H1 (cell line): ENCODE measurements at places on chromosomes 5 and 9. TPM values are rescaled to one million over a fixed set of nuclear protein-coding genes. Genes with fewer than 3 reads are reported as not detected.

DNA sequence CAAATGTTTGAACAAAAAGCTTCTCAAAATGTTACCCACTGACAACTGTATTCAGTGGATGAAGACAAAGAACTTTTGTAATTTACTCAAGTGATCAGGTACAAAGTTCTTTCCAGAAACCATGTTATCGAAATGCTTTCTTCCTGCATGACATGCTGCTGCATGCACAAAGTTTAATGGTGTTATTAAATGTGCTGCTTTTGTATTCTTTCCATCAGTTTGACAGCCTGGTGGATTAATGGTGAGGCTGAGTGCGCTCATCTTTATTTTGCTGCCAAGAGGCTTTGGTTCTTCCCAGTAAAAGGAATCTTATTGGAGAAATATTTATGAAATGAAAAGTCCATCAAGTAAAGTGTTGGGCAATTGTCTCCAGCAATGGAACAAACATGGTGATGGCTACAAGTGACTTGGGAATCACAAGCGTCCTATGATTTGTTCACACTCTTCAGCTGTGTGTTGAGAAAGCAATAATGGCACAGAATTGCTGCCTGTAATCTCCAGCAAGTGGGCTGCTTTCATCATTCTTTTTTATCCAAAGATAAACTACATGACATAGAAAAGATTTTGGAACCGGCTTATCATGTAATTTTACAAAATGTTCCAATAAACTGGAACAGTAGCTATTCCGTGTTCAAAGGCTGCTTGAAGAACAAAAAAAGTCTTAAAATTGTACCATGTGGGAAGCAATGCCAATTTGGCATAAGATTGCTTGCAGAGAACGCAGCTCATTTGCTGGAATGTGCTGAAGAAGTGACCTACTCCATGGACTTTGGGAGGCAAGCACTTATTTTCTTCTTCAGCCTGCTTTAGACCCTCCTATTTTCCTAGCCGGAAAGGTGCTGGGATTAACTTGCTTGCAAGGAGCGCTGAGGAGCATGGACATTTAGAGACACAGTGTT lies 153.1 kb downstream of the HSD17B3 start:
- DNase-seq, result no peak

DNA sequence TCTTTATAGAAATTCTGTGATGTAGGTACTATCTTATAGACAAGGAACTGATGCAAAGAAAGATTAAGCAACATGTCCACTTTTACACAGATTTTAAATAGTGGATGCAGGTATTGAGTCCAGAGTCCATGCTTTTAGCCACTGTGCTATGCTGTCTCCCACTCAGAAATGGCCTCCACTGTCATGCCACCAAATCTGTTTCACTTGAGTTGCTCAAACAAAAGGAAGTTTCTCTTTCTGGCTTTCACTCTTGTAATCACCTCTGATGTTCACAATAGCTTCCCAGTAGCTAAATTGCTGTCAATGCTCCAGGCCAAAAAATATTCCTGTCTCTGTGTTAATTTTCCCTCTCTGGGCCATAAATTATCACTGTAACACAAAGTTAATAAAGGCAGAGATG lies 77.0 kb upstream of the RASA1 start:
- no peak for DNase-seq

DNA sequence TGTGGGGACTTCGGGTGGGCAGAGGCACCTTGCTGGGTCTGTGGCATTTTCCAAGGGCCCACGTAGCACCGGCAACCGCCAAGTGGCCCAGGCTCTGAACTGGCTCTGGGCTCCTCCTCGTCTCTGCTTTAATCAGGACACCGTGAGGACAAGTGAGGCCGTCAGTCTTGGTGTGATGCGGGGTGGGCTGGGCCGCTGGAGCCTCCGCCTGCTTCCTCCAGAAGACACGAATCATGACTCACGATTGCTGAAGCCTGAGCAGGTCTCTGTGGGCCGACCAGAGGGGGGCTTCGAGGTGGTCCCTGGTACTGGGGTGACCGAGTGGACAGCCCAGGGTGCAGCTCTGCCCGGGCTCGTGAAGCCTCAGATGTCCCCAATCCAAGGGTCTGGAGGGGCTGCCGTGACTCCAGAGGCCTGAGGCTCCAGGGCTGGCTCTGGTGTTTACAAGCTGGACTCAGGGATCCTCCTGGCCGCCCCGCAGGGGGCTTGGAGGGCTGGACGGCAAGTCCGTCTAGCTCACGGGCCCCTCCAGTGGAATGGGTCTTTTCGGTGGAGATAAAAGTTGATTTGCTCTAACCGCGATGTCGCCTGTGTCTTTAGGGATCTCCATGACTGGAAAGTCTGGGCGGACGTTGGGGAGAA lies 5.8 kb downstream of the DPP7 start:
- DNase-seq, result no peak

DNA sequence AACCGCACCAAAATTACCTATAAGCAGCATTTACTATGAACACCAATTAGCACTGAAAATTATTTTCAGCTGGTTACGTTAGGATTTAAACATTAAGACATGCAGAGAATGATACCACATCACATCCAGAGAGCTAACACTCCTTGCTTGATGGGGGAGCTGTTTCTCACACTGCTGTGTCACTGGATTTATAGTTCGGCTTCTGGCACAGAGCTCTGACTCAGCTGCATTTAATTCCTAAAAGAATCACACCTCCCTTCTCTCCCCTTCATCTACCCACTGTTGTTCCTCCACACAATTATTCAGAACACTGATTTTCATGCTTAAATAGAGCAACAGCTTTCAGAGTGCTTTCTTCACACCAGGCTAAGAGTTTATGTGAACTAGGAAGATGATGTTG lies 82.6 kb upstream of the SV2C start:
- DNase-seq, result no peak

GRCh38 chr9:26685818-26686217 lies 206.8 kb downstream of the CAAP1 start:
- DNase-seq, result no peak

- DNase-seq, result no peak
These were observed 83.3 kb downstream of the GLDC start for GRCh38 chr9:6562201-6562600.

GRCh38 chr5:56460681-56461191 lies 227.6 kb upstream of the ANKRD55 start:
- DNase-seq, result no peak

GRCh38 chr5:27316271-27316650 lies 277.9 kb upstream of the CDH9 start:
- no peak for DNase-seq

GRCh38 chr5:180315762-180316212 lies 23.9 kb upstream of the MAPK9 start:
- DNase-seq, result no peak

DNA sequence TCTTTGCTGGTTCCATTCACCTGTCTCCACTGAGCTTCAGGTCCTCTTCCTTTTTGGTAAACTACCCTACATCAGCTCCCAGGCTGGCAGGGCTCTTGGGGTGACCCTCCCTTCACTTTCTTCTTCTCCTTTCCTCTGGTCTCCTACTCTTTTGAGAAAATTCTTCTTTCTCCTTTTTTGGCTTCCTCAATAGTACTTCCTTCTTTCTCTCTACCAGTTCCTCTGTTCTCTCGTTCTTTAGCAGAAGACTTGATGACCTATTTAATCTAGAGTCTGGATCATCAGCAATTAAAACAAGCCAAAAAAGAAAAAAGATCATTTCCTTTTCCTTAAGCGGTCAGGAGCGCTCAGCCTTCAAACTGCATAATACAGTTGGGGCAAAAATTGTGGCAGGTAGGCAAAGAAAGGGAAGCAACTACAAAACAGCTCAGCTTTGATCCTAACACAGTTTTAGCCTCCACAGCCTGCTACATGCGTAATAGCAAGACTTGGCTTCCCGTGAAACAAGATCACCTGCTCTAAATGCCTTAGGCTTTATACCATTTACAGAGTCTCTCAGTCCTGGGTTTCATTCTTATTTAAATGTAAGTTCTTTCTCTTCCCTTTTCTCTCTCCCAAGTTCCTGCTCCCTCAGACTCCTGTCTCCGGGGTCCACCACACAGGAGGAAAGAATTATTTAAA lies 14.0 kb upstream of the GSN start:
- no peak for DNase-seq

DNA sequence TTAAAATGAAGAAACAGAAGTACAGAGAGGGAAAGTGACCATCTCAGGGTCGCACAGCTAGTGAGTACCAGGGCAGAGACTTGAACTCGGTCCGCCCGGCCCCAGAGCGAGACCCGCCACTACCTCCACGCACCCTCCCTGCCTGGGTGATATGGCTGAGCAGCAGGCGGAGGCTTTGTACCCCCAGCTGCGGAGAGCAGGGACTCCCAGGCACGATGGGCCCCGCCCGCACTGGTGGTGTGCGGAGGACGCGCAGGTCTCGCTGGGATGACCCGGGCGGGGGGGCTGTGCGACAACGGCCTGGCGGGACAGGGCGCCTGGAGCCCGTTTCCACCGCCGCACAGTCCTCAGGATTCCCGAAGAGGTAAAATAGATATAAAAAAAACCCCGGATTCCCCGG lies 64.7 kb upstream of the LARP1 start:
- no peak for DNase-seq

- no peak for DNase-seq
These were observed 30.3 kb downstream of the VCP start for GRCh38 chr9:35042081-35042604.

DNA sequence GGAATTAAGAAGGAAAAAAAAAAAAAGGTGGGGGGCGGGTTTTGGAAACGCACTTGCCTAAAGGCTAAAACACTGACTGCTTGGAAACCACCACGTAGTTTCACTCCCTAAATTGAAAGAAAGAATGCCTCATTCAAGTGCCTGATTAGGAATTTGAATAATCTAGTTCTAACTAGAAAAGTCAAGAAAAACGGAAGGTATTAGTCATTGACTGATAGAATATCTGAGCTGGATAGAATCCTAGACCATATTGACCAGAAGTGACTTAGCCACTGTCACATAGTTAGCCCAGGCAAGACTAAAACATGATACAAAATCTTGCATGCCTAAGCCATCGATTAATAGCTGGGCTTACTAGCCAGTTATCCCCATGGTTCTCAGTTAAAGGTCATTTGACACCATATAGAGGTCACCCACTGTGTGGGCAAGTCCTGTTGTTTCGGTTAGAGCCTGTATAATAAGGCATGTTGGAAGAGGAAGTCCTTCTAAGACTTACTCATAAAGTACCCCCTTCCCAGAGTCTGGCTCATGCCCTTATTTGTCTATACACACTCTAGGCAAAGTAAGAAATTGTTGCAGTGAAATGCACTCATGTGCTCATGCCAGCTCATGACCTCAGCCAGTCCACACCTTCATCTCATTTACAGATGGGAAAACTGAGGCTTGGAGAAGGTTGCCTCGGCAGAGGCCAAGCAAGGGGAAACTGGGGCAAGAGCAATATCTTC lies 40.2 kb downstream of the SH3RF2 start:
- DNase-seq, result no peak

DNA sequence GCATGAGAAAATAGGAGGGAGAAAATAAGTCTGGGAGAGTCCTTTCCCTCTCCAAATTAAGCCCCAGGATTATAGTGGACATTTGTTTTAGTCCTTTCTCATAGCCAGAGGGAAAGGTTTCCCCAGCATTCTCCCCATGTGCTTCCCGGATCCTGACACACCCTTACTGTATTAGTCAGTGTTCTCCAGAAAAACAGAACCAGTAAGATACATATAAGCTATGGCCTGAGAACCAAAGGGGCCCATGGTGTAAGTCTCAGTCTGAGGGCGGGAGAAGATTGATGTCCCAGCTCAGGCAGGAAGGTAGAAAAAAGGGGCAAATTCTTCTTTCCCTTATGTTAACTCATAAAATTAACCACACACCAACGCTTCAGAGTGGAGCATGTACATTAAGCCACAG lies 25.6 kb upstream of the SPATA31D4 start:
- no peak for DNase-seq

DNA sequence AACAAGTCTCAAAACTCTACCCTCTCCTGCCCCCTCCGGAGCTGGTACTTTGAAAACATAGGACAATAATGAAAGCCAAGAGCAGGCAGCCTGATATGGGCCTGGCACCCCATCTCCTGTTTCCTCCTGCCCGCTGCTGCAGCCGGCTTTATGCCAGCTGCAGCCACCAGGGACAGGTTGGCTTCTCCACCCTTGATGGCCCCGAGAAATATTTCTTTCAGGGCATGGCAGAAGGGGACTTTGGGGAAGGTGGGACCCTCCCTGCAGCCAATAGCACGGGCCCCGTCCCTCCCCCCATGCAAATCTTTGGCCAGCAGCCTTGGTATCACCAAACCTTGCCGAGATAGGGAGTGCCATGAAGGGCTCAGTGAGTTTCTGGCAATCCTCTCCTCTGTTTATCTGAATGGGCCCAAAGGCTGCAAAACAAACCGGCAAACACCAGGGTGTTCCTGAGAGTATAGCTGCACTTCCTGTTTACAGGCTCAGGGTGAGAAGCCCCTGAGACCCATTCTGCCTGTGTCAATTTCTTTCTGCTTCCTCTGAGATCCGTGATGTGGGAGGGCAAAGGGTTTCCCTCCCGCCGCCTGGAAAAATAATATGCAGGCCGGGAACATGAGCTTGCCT lies 73.4 kb upstream of the BOD1 start:
- no peak for DNase-seq

- DNase-seq, result no peak
These were observed 23.0 kb upstream of the SLC6A3 start for GRCh38 chr5:1468247-1468612.

- DNase-seq, result no peak
These were observed 126.2 kb downstream of the ADAMTS16 start for GRCh38 chr5:5266297-5266696.

- no peak for DNase-seq
These were observed 301.0 kb downstream of the GADD45G start for GRCh38 chr9:89905606-89906338.

- no peak for DNase-seq
These were observed 132.6 kb downstream of the XRCC4 start for GRCh38 chr5:83209963-83210362.

DNA sequence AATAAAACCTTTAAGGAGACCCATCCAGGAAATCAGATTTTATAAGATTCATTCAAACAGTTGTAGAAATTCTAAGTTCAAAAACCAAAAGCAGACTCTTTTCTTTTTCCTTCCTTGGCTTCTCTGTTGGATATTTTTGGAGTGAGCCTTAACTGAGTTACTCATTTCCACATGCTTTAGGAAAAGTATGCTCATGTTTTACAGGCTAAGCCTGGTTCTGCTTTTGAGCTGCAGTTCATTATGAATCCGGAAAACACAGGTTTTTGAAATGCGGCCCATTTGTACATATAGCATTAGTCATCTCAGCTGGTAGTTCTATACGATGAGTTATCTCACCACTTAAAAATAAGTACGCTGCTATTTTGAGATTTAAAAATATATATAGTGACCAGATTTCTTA lies 156.6 kb upstream of the DMRT1 start:
- DNase-seq, result no peak

GRCh38 chr5:109411149-109411514 lies 1.4 kb upstream of the PJA2 start:
- DNase-seq, result no peak

Gene PCA3
- polyA plus RNA-seq, result not detected in 2 replicates

Gene ELOVL7
- polyA plus RNA-seq, result 2.5 and 3.1 TPM in 2 replicates

Gene PGM5
- polyA plus RNA-seq, result 0.06 TPM in 1 of 2 replicates, not detected in the other

Gene SLC1A1
- polyA plus RNA-seq, result 2.9 and 4.7 TPM in 2 replicates

Gene NR2F1-AS1
- 1.1 and 5.6 TPM in 2 replicates for polyA plus RNA-seq

Gene IFNE
- 0.08 TPM in 1 of 2 replicates, not detected in the other for polyA plus RNA-seq

Gene SLC4A9
- 0.15 and 0.24 TPM in 2 replicates for polyA plus RNA-seq

Gene SPOCK1
- 6.9 and 7.3 TPM in 2 replicates for polyA plus RNA-seq

Gene PTGS1
- 1.9 and 2.4 TPM in 2 replicates for polyA plus RNA-seq

Gene FOXD4L5
- polyA plus RNA-seq, result not detected in 2 replicates
